ENCODE measurements at places on chromosomes 6 and 20. TPM values are rescaled to one million over a fixed set of nuclear protein-coding genes. Genes with fewer than 3 reads are reported as not detected.

FAM83B gene
- not detected for total RNA-seq

BHLHE23 gene
- not detected for total RNA-seq

SEC63 gene
- 46.0 TPM for total RNA-seq

ZSWIM1 gene
- 19.0 TPM for total RNA-seq

OPN5 gene
- total RNA-seq: not detected

IL17A gene
- not detected for total RNA-seq

HLA-DPA1 gene
- 571 TPM for total RNA-seq

AURKA gene
- 53.8 TPM for total RNA-seq

TOMM6 gene
- total RNA-seq: 229 TPM

UBE2V1 gene
- total RNA-seq: 76.7 TPM

MLN gene
- not detected for total RNA-seq

TSPO2 gene
- total RNA-seq: not detected

DNA sequence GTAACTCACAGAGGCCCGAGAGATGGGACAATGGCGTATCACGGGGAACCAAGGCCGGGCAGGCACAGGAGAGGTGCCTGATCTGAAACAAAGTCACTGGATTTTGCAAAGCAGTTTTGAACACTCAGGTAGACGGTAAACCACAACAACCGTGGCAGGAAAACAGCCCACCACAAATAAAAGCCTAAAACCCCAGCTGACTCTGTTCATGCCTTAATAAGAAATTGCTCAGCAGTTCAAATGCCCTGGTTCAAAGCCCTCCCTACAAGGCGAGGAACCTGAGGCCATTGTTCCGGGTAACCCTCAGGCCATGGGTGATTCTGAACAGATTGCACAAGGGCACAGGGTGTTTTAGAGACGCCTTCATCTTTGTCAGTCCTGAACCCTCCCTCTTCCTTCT, 114.2 kb downstream of the MAP3K7 start:
- no peak overlapping the region for H3K27ac ChIP-seq
- DNase-seq: no peak
- no peaks in the 10 kb centered on the region for H3K36me3 ChIP-seq
- H3K27me3 ChIP-seq: no peaks in the 10 kb centered on the region
- no peak overlapping the region for H3K4me3 ChIP-seq

GRCh38 chr6:15522856-15523529, 139.8 kb downstream of the DTNBP1 start:
- no peaks in the 10 kb centered on the region for H3K4me1 ChIP-seq
- no peak overlapping the region for H3K27ac ChIP-seq
- no peak for DNase-seq
- H3K4me3 ChIP-seq: no peak overlapping the region
- H3K27me3 ChIP-seq: no peaks in the 10 kb centered on the region

- H3K36me3 ChIP-seq: no peaks in the 10 kb centered on the region
- H3K27ac ChIP-seq: peak overlapping the region; percentile 14
- no peak for DNase-seq
- no peaks in the 10 kb centered on the region for H3K27me3 ChIP-seq
Observed at GRCh38 chr6:156955494-156956183, 178.5 kb downstream of the ARID1B start.

DNA sequence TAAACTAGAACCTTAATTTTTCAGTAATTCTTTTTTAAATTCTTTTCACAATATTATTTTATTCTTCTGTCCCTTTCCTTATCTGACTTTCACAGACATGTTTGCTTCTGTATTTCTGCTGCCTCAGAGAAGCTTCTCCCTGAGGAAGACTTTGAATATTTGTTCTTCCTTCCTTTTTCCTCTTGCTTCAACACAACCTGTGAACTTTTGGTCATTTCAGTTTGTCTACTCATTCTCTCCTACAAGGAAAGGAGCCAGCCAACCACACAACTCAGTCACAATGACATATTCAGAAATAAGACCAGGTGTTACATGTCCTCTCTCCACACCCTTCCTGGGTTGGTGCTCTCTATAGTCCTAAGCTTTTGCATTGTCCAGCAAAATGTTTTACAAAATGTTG, 310.4 kb downstream of the TFAP2B start:
- no peaks in the 10 kb centered on the region for H3K36me3 ChIP-seq
- DNase-seq: no peak
- H3K27me3 ChIP-seq: no peaks in the 10 kb centered on the region
- H3K4me3 ChIP-seq: no peak overlapping the region
- no peak overlapping the region for H3K27ac ChIP-seq
- no peaks in the 10 kb centered on the region for H3K4me1 ChIP-seq

DNA sequence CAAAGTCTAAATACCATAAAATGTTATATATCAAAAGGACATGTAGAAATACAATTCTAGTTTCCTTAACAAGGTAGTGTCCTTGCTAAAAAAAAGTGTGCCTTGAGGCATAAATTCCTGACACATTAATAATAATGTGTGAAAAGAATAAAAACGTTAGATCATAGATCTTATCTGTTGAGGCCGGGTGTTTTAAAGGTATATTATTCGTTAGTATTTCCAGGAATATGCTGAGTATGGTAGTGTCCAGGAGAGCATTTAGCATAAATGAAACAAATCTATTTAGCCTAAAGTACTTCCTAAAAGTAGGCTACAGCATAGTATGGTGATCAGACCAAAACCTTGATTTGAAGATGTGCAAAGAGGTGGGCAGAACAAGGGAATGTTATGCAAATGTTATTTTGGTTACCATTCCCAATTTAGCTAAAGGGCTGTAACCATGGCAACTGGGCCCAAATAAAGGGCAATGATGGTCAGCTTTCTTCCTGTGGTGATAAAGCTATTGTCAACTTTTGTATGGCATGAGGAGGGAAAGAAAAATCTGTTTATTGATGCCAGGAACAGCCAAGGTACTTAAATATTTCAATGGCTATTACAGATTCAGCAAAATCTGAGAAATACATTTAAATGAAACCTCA, 18.9 kb downstream of the MKKS start:
- H3K27ac ChIP-seq: no peak overlapping the region
- peaks cover 16% of the 10 kb centered on the region for H3K4me1 ChIP-seq
- H3K4me3 ChIP-seq: no peak overlapping the region
- no peaks in the 10 kb centered on the region for H3K27me3 ChIP-seq

DNA sequence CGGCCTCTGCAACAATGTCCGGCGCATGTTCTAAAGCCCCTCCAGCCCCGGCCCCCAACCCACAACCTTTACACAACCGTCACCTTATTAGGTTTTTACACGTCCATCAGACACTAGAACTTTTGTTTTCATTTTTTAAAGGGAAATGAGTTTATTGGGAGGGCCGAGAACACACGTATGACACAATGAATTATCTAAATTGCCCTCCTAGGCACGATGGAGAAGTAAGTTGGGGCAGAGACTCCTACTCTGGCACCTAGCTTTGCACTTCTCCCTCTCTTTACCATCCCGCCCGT, 1.2 kb upstream of the DLL1 start:
- H3K27me3 ChIP-seq: no peaks in the 10 kb centered on the region
- H3K36me3 ChIP-seq: no peaks in the 10 kb centered on the region
- H3K4me3 ChIP-seq: 0 out of 2 replicates have a peak overlapping the region, but pooled peaks have one; percentile 48

GRCh38 chr6:169701311-169701953, 397 bp downstream of the WDR27 start:
- peaks cover 15% of the 10 kb centered on the region for H3K36me3 ChIP-seq
- peak overlapping the region; percentile 93 for H3K4me3 ChIP-seq
- peak; percentile 78 for DNase-seq
- H3K4me1 ChIP-seq: peaks cover 48% of the 10 kb centered on the region

GRCh38 chr6:149906405-149906804, 8.5 kb upstream of the RAET1E start:
- no peaks in the 10 kb centered on the region for H3K4me1 ChIP-seq
- H3K36me3 ChIP-seq: no peaks in the 10 kb centered on the region
- no peak overlapping the region for H3K4me3 ChIP-seq
- no peak for DNase-seq
- H3K27ac ChIP-seq: no peak overlapping the region

GRCh38 chr20:31707994-31708735, 14.5 kb downstream of the BCL2L1 start:
- no peak overlapping the region for H3K4me3 ChIP-seq
- no peak for DNase-seq
- peaks cover 37% of the 10 kb centered on the region for H3K4me1 ChIP-seq
- no peaks in the 10 kb centered on the region for H3K27me3 ChIP-seq

DNA sequence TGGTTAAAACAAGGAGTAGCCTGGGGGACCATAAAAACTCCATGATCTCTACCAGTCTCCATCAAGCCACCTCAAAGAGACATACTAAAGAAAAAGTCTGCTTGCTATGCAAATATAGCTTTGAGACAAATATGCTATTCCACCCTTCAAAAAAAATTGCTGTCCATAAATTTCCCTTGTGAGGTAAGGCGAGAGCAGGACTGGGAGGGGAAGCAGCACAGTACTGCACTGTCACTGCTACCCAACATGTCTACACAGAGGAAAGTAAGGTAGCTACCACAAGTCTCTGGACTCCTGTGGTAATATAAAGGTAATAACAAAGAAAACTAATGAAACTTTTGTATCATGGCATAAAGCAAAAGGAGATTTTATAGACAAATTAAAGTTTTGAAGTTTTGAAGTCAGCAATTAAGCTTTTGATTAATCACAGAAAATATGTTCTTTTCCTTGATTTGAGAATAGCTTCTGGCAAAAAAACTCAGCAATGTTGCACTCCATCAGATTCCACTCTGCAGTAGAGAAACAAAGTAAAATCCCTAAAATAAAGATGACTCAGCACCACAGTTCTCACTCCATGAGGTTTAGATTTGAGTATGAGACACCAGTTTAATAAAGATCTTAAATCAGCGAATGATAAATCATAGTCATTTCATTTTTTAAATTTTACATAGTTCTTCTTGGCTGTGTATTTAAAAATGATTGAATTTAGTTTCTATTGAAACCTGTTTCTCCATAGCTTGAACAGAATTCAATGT, 602.4 kb downstream of the COL12A1 start:
- no peaks in the 10 kb centered on the region for H3K27me3 ChIP-seq
- no peaks in the 10 kb centered on the region for H3K36me3 ChIP-seq
- no peak for DNase-seq
- H3K4me1 ChIP-seq: no peaks in the 10 kb centered on the region

GRCh38 chr6:72589096-72589495, 32.8 kb upstream of the KCNQ5 start:
- H3K27ac ChIP-seq: no peak overlapping the region
- no peaks in the 10 kb centered on the region for H3K27me3 ChIP-seq
- H3K36me3 ChIP-seq: no peaks in the 10 kb centered on the region
- H3K4me1 ChIP-seq: no peaks in the 10 kb centered on the region
- no peak overlapping the region for H3K4me3 ChIP-seq
- DNase-seq: peak; percentile 16

GRCh38 chr6:122141246-122141645, 258.2 kb upstream of the HSF2 start:
- no peaks in the 10 kb centered on the region for H3K4me1 ChIP-seq
- H3K27ac ChIP-seq: no peak overlapping the region
- DNase-seq: no peak
- H3K27me3 ChIP-seq: no peaks in the 10 kb centered on the region

DNA sequence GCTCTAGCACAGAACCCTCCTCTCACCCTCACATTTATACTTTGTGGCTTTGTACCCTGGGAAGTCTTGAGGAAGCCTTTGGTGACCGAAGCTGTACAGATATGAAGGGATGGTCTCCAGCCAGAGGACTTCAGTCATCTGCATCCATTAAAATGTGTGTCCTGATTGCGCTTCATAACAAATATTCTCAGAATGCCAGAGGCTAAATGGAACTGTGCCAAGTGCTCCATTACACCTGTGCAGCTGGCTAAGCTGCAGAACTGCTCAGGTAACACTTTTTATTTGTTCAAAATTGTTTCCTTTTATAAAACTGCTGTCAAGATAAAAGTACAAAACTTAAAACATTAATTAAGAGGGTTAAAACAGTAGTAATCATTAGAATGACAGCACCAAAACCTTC, 22.3 kb downstream of the TPBG start:
- H3K36me3 ChIP-seq: no peaks in the 10 kb centered on the region
- H3K27me3 ChIP-seq: no peaks in the 10 kb centered on the region
- H3K4me1 ChIP-seq: no peaks in the 10 kb centered on the region
- H3K27ac ChIP-seq: no peak overlapping the region
- no peak for DNase-seq
- no peak overlapping the region for H3K4me3 ChIP-seq

DNA sequence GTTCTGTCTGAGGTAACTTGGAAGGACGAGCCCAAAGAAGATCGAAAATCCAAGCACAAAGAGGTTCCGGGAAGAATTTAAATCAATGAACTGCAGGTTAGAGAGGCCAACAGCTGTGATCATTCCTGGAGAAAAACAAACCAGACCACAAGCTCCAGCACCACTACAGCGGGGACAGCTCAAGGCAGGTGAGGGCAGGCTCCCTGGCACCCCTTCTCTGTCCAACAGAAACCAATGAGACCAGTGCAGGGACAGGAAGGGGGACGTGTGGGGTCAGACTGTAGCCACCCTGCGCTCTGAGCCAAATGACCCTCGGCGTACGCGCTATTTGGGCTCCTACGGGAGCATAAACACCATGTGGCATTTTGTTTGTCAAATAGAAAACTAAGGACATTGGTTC, 139.3 kb downstream of the SLC23A2 start:
- DNase-seq: no peak
- no peaks in the 10 kb centered on the region for H3K4me1 ChIP-seq
- H3K4me3 ChIP-seq: no peak overlapping the region
- peaks cover 31% of the 10 kb centered on the region for H3K36me3 ChIP-seq
- H3K27ac ChIP-seq: no peak overlapping the region

GRCh38 chr6:32267035-32267434, 43.2 kb upstream of the NOTCH4 start:
- no peaks in the 10 kb centered on the region for H3K27me3 ChIP-seq
- no peaks in the 10 kb centered on the region for H3K36me3 ChIP-seq
- H3K27ac ChIP-seq: peak overlapping the region; percentile 6
- no peak overlapping the region for H3K4me3 ChIP-seq
- no peak for DNase-seq

- no peak for DNase-seq
- no peaks in the 10 kb centered on the region for H3K27me3 ChIP-seq
- peaks cover 32% of the 10 kb centered on the region for H3K36me3 ChIP-seq
Observed at GRCh38 chr6:111730864-111731263, 125.2 kb upstream of the TRAF3IP2 start.

DNA sequence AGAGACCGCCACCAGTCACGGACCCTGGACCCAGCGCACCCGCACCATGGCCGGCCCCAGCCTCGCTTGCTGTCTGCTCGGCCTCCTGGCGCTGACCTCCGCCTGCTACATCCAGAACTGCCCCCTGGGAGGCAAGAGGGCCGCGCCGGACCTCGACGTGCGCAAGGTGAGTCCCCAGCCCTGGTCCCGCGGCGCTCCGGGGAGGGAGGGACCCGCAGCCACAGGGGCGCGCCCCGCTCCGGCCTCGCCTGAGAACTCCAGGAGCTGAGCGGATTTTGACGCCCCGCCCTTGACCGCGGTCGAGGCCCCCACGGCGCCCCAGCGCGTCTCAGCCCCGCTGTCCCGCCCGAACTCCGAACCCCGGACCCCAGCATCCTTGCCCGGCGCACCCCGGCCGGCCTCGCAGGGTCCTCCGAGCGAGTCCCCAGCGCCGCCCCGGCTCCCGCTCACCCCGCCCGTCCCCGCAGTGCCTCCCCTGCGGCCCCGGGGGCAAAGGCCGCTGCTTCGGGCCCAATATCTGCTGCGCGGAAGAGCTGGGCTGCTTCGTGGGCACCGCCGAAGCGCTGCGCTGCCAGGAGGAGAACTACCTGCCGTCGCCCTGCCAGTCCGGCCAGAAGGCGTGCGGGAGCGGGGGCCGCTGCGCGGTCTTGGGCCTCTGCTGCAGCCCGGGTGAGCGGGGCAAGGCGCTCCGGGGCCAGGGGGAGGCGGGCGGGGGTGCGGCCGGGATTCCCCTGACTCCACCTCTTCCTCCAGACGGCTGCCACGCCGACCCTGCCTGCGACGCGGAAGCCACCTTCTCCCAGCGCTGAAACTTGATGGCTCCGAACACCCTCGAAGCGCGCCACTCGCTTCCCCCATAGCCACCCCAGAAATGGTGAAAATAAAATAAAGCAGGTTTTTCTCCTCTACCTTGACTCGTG, at the start of gene OXT:
OXT (plus strand) TSS at position 11 of the 920 bp plus-strand sequence; CDS start at position 47, 36 bp downstream.
- no peaks in the 10 kb centered on the region for H3K27me3 ChIP-seq
- no peak within 1 kb of the TSS for H3K27ac ChIP-seq
- DNase-seq: no peak
- no peaks in the 10 kb centered on the region for H3K4me1 ChIP-seq
- H3K36me3 ChIP-seq: no peaks in the 10 kb centered on the region
- no peak within 1 kb of the TSS for H3K4me3 ChIP-seq
